ENCODE measurements at places on chromosomes 16 and 17. TPM values are rescaled to one million over a fixed set of nuclear protein-coding genes. Genes with fewer than 3 reads are reported as not detected.

RNF222 gene
- total RNA-seq, result not detected

C16orf92 gene
- total RNA-seq, result not detected

DNA sequence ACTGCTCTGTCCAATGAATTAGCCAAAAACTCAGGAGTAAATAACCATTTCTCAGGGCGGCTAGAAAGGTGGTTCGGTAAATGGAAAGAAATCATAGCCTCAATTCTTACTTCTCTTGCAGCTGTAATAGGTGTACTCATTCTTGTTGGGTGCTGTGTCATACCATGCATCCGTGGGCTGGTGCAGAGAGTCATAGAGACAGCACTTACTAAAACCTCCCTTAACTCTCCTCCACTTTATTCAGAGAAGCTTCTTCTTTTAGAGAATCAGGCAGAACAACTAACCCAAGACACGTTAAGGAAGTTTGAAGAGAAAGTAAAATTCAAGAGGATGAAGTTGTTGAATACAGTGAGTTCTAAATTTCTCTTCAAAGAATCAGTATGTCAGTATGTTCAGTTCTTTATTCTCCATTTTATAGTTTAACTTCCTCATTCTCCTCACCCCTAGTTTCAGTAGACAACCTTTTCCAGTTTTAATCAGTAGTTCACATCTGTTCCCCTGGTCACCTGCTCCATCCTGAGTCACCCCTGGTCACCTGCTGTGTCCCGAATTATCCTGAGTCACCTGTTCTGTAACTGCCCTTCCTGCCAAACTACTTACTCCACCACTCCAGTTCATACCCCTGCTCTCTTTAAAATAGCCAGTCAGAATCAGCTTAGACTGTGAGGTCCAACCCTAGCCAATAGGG lies 85.9 kb downstream of the EMP2 start:
- no peak for DNase-seq

GRCh38 chr17:39665642-39666224 lies 584 bp downstream of the TCAP start:
- no peak for DNase-seq

MYO19 gene
- total RNA-seq, result 25.6 TPM

- no peak for DNase-seq
Observed at GRCh38 chr17:82528484-82529265, 9.1 kb downstream of the FOXK2 start.

- no peak for DNase-seq
Observed at GRCh38 chr16:24671455-24671954, 57.9 kb upstream of the TNRC6A start.

C16orf74 gene
- 3.5 TPM for total RNA-seq
